Sigmoid colon (tissue), 7 donors: ENCODE measurements at places on chromosomes 5 and 9. TPM values are rescaled to one million over a fixed set of nuclear protein-coding genes. Genes with fewer than 3 reads are reported as not detected.

- no peak for DNase-seq
Measured at GRCh38 chr5:131209506-131210150, 38.9 kb downstream of the LYRM7 start.

- no peak for DNase-seq
Measured at GRCh38 chr5:55645304-55645703, 66.8 kb downstream of the SLC38A9 start.

- no peak for DNase-seq
Measured at GRCh38 chr9:109579191-109579948, 81.3 kb upstream of the PTPN3 start.

GRCh38 chr9:95810814-95811213 is 64.7 kb upstream of the ERCC6L2 start:
- DNase-seq = no peak

DNA sequence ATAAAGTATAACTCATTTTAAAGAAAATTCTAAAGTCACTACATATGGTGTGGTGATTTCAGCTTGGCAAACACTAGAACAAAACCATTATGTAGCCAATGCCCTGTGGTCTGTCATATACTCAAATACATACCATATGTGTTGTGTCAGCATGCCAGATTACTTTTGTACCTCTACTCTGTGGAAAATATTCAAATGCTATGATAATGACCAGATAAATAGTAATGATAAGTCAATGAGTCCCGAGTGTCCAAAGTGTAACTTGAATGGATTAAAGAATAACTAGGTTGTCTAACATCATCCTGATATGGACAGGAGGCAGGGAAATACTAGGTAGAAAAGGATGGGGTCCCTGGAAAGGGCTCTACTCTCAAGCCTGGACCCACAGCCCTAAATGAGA is 58.0 kb upstream of the IL6ST start:
- no peak for DNase-seq

DNA sequence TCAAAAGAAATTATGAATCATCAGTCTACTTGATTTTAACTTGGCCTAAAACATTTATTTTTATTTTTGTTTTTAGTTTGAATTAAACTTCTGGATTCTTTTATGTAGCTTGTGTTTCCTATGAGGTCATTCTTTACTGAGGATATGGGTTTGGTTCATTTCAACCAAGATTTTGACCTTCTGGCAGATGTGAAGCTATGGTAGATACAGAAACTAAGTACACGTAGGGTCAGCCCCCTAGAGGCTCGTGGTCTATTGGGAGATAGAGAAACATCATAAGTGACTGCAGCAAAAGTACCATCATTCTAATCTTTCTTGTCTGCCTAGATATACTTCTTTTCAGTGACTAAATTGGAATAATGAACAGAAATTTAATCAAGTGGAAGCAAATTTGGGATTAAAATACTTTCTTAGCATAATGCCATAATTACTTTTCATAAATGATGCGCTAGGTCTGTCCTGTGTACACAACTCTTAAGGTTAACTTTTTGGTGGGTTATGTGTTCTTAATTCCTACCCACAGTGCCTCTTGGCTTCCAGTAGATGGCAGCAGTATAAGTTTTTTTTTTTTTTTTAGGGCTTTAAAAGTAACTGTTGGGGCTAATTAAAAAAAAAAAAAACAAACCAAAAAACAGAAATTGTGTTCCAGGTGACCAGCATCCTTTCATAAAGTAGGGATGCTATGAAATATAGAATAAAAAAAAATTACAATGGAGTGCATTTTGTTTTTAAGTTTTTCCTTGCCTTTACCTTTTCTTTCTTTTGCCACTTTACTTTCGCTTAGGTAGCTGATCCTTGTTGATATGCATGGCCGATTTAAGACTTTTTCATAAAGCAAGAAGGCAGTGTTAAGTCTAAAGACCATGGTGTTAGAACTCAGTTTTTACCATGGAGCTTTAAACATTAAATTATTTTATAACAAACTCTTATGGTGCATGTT is 49.9 kb downstream of the LRRTM2 start:
- no peak for DNase-seq

The FGD3 gene
- 18.0 TPM for polyA plus RNA-seq

The ABCA2 gene
- polyA plus RNA-seq = 28.6 TPM

GRCh38 chr9:7403839-7404487 is 395.6 kb downstream of the DMAC1 start:
- no peak for DNase-seq

DNA sequence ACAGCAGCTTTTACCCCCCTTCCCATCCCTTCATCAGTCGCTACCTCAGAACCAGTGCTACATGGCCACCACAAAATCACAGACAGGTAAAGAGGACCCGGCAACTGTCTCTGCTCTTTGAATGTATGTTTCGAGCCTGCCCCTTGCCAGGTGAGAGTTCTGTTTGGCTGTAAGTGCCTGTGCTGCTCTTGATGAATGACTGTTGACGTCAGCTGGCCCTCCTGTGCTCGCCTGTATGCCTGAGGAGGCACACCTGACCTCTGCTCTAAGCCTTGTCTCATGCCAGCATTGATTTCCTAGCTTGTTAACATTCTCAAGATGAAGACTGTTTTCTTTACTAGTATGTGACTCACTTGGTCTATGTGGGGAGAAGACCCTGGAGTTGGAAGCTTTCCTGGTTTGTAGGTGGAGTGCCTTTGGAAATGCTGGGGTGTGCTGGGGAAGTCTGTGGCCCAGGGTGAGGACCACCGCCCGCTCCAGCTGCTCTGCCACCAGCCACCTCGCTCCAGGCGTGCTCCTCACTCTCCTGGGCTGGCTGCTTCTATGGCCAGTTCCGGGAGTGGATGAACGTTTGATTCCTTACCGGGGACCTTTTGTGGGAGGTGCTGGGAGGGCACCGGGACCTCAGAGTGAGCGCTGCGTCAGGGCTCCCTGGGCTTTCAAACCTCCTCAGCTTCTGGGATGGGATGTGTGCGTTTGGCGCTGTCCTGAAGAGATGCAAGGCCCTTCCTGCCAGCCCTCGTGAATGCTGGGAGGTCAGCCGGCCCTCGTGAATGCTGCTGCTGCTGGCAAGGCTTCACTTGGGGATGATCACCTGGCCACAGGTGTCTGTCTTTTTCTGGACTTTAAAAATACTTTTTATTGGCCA is 109.9 kb downstream of the EHMT1 start:
- no peak for DNase-seq
